ENCODE measurements at places on chromosomes 12 and 14.

GRCh38 chr14:77007975-77008421 lies 20.5 kb downstream of the IRF2BPL start:
- no peak overlapping the region for H3K4me3 ChIP-seq
- H3K27me3 ChIP-seq, result no peaks in the 10 kb centered on the region
- H3K36me3 ChIP-seq, result no peaks in the 10 kb centered on the region
- peak overlapping the region; percentile 70 for H3K27ac ChIP-seq
- no peak for DNase-seq

DNA sequence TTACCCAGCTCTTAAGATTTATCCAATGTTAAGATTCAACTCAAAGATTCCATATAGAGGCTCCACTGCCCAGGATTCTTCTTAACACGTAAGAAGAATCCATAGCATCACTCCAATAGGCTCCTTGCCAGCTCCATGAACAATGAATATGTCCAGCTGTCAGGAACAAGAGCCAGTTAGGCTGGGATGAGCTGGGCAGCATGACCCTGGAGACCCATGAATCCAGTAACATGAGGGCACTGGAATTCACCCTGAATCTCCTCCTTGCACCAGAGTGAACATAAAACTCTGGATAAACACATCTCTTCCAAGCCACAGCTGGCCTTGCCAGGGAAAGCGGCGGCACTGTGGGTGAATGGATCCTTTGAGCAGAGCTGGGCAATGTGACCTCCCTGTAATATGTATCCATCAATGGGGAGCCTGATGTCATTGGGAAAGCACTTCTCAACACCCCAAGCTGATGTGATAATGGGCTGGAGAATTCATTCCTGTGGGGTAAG lies 24.4 kb upstream of the TC2N start:
- peak overlapping the region; percentile 74 for H3K27ac ChIP-seq
- H3K27me3 ChIP-seq, result no peaks in the 10 kb centered on the region
- H3K4me1 ChIP-seq, result no peaks in the 10 kb centered on the region
- no peaks in the 10 kb centered on the region for H3K36me3 ChIP-seq
- no peak for DNase-seq

DNA sequence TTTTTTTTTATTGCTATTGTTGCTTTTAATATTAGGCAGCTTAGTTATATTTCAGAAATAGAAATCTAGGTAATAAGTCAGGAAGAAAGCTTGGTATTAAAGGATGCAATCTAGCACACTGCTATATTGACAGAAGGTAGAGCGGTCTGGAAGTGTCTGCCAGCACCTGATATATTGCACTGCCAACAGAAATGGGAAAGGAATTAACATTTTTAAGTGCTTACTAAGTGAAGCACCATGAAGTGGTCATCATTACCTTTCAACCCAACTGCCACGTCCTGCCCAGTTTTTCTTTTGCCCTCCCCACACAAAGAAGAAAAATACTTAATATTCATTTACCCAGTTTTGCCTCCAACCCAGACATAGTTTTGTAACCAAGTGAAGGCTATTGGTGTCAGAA lies 163.5 kb downstream of the KITLG start:
- no peaks in the 10 kb centered on the region for H3K4me1 ChIP-seq
- no peaks in the 10 kb centered on the region for H3K27me3 ChIP-seq
- H3K4me3 ChIP-seq, result no peak overlapping the region

- H3K36me3 ChIP-seq, result no peaks in the 10 kb centered on the region
- H3K27me3 ChIP-seq, result no peaks in the 10 kb centered on the region
- no peaks in the 10 kb centered on the region for H3K4me1 ChIP-seq
- H3K27ac ChIP-seq, result no peak overlapping the region
Observed at GRCh38 chr12:122688291-122688690, 14.9 kb downstream of the HCAR2 start.

- no peak for DNase-seq
- H3K27me3 ChIP-seq, result no peaks in the 10 kb centered on the region
- no peaks in the 10 kb centered on the region for H3K4me1 ChIP-seq
- H3K4me3 ChIP-seq, result no peak overlapping the region
- H3K36me3 ChIP-seq, result no peaks in the 10 kb centered on the region
- no peak overlapping the region for H3K27ac ChIP-seq
Observed at GRCh38 chr12:6569312-6569711, 1.2 kb upstream of the NOP2 start.

DNA sequence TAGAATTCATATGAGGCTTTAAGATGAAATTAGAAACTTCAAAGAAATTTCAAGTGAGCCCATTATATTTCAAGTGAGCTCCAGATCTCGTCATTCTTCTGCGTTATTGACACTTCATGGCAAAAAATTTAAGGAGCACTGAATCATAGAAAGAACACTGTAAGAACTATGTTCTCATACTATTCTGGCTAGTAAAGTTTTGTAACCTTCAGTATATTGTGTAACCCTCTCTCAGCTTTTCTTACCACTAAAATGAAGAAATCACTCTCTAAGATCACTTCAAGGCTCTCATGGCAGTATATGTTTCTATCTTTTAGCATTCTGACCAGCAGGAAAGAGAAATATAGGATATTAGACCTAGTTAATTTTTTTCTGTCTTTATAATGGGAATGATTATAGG lies 6.3 kb downstream of the GPHN start:
- no peaks in the 10 kb centered on the region for H3K4me1 ChIP-seq
- H3K4me3 ChIP-seq, result no peak overlapping the region
- no peaks in the 10 kb centered on the region for H3K36me3 ChIP-seq
- H3K27ac ChIP-seq, result no peak overlapping the region

DNA sequence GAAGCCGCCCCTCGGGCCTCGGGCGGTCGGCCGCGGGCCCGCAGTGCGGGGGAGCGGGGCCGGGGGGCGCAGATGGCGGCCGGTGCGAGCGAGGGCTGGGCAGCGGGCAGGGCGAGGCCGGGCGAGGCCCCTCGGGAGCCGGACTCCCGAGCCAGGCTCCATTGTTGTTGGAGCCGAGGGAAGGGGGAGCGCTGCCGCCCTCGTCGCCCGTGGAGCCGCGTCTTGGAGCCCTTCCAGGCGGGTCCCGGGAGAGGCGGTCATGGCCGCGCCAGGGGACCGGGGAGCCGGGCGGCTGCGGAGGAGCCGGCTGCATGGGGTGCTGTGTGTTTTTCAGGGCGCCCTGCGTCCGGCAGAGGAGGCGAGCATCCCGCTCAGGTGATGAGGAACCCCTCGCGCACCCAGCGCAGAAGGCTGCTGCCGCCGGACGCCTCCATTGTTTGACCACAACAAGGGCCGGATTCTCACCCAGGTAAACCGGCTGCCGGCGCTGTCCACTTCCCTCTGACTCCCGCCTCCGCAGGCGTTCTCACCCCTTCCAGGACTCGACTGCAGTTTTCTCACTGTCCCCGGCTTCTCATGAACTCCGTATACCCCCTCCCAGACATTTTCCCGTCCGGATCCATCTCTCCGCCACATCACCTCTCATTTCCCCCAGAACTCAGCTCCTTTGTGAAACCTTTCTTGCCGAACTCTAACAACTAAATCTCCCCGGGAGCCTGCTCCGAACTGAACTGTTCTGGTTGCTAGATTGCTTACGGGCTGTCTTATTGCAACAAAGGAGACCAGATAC lies 732 bp downstream of the ZNF664 start:
- peaks cover 10% of the 10 kb centered on the region for H3K4me1 ChIP-seq
- H3K36me3 ChIP-seq, result no peaks in the 10 kb centered on the region
- peak; percentile 55 for DNase-seq

- H3K27ac ChIP-seq, result no peak within 1 kb of the TSS
- DNase-seq, result no peak
- no peaks in the 10 kb centered on the region for H3K36me3 ChIP-seq
- no peaks in the 10 kb centered on the region for H3K4me1 ChIP-seq
- H3K27me3 ChIP-seq, result no peaks in the 10 kb centered on the region
Observed at GRCh38 chr12:52680363-52680762, at the start of gene KRT1. Gene KRT1, minus strand, starts transcription at chr12:52680407. Its CDS starts 59 bp downstream, at chr12:52680348.

- H3K36me3 ChIP-seq, result no peaks in the 10 kb centered on the region
- H3K4me3 ChIP-seq, result no peak overlapping the region
- DNase-seq, result no peak
Observed at GRCh38 chr12:67996347-67996746, 7.1 kb downstream of the IFNG-AS1 start.

DNA sequence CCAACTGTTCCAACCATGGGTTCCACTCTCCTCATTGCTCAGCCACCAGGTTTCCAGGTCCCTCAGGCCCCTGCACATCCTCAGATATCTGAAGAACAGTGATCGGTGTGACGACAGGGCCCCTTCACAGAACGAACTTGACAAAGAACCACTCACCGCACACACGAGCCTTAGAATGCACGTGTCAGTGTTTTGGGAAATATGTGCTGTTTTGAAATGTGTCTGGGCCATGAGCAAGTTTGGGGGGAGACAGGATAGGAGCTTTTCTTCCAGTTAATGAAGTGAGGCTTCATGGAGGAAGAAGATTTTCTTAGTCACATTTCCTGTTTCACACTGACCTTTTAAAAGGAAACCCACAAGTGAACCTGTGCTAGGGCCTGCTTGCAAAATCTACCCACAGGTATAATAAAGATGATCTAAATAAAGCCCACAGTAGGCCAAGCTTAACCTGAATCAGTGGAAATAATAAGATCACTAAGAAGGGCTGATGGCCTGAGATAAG lies 58.6 kb downstream of the ZFP36L1 start:
- no peak for DNase-seq
- no peak overlapping the region for H3K4me3 ChIP-seq
- peaks cover 11% of the 10 kb centered on the region for H3K4me1 ChIP-seq
- no peaks in the 10 kb centered on the region for H3K27me3 ChIP-seq

DNA sequence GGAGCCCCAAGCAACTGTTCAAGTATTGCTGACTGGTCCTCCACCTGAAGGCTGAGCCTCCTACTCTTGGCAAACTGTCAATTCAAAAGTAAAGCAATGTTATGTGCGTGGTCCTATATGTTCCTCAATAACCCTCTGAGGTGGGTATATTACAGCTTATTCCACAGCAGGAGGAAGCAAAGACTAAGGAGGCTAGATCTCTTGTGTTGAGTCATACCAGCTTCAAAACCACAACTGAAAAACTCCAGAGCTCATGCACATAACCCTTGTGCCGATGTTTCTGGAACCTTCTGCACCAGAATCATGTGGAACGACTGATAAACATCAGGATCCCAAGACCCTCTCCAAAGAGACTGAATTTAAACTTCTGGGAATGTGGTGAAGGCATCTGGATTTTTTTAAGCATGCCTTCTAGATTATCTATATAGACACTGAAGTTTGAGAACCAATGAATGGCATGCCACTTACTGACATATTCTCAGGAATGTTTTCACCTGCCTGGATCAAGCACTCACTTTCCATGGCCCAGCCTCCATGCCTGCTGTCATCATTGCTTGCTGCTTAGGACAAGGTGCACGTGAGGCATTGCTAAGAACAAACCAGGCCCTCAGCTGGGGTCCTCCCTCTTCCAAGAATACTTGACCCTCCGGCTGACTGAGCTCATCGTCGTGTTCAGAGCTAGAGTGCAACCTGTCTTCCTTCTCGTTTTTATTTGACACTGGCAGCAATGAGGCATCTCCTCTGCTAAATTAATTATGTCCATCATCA lies 194.7 kb downstream of the BCL11B start:
- no peak for DNase-seq
- H3K4me3 ChIP-seq, result no peak overlapping the region
- H3K36me3 ChIP-seq, result no peaks in the 10 kb centered on the region
- no peaks in the 10 kb centered on the region for H3K4me1 ChIP-seq
- no peak overlapping the region for H3K27ac ChIP-seq

- no peak for DNase-seq
- H3K4me1 ChIP-seq, result no peaks in the 10 kb centered on the region
- no peaks in the 10 kb centered on the region for H3K27me3 ChIP-seq
- H3K4me3 ChIP-seq, result no peak overlapping the region
Observed at GRCh38 chr12:71448150-71448581, 8.6 kb downstream of the LGR5 start.

- no peak overlapping the region for H3K27ac ChIP-seq
- no peaks in the 10 kb centered on the region for H3K4me1 ChIP-seq
- H3K36me3 ChIP-seq, result no peaks in the 10 kb centered on the region
- H3K4me3 ChIP-seq, result no peak overlapping the region
- H3K27me3 ChIP-seq, result no peaks in the 10 kb centered on the region
- no peak for DNase-seq
Observed at GRCh38 chr14:92677087-92677668, 71.2 kb downstream of the LGMN start.

DNA sequence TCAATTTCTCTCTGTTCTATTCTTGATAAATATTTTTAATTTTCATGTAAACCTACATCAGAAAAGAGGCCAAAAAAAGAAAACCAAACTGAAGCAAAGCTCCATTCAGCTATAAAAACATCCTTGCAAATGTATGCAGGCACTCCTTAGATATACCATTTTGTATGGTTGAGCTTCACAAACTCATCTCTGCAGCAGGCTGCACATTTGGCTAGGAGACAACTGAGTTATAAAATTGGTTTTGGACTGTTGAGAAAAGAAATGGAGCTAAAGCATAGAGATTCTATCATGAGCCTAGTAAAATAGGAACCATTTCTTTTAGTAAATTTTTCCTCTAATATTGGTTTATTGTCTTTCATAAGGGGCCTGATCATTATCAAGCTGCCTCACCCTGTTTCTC lies 156.4 kb downstream of the SYT1 start:
- DNase-seq, result no peak
- no peaks in the 10 kb centered on the region for H3K4me1 ChIP-seq
- H3K36me3 ChIP-seq, result no peaks in the 10 kb centered on the region

- no peak overlapping the region for H3K4me3 ChIP-seq
- no peak overlapping the region for H3K27ac ChIP-seq
- no peaks in the 10 kb centered on the region for H3K36me3 ChIP-seq
- no peaks in the 10 kb centered on the region for H3K4me1 ChIP-seq
- H3K27me3 ChIP-seq, result no peaks in the 10 kb centered on the region
- DNase-seq, result no peak
Observed at GRCh38 chr12:52657250-52657902, 5.4 kb upstream of the KRT2 start.

DNA sequence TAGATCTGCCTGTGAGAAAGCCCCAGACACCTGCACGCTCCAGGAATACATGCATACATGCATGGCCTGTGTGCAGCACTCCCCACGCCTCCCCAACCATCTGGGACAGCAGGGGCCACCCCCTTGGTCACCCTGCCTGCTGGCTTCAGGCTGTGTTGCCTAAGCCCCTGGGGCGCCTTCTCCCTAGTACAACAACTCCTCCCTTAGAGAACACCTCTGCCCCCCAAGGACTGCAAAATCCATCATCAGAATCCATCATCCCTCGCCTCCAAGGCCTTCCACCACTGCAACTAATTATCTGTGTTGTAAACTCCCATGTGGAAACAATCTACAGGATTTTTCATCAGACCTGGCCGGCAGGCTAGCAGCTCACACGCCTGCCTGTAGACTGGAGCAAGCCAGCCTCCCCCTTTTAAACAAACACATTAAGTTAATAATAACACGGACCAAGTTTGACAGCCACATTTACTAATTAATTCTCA lies 36.8 kb downstream of the ZFP36L1 start:
- H3K4me1 ChIP-seq, result peaks cover 9% of the 10 kb centered on the region
- H3K36me3 ChIP-seq, result no peaks in the 10 kb centered on the region
- peak overlapping the region; percentile 5 for H3K27ac ChIP-seq
- H3K27me3 ChIP-seq, result no peaks in the 10 kb centered on the region

DNA sequence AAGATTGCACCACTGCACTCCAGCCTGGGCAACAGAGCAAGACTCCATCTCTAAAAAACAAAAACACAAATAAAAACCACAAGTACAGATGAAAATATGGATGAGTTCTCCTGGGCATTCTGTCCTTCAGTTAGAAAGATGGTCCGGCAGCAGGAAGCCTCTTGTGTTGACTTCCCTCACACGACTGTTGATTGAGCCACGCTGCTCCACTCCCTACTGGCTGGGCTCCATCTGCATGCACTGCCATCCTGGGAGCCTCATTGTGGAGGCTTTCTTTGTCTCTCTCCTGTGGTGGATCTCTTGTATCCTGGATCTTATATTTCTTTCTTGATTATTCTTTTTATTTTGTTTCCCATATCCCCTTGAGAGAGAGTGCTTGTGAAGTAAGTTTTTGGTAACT lies 30.8 kb upstream of the TBC1D30 start:
- no peak overlapping the region for H3K4me3 ChIP-seq
- H3K36me3 ChIP-seq, result no peaks in the 10 kb centered on the region
- DNase-seq, result no peak
- no peaks in the 10 kb centered on the region for H3K4me1 ChIP-seq
- H3K27ac ChIP-seq, result no peak overlapping the region

All from uterus (tissue), 4 donors.